ENCODE measurements at places on chromosomes 3 and 15.

DNA sequence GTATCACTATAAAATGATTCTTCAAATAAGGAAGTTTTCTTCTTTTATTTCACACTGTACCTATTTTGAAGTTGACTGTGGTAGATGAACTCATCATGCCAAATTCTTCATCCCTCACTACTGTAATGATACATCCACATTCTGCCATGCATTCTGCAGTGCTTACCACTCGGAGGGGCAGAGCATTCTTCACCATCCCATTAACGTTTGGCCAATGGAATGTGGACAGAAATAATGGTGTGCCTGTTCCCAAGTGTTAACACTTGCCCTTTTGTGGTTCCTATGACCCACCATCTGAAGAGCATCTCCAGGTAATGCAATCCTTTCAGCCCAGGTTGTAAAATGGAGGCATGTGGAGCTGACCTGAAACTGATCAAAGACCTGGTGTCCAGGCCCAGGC is 18.6 kb downstream of the GOLIM4 start:
- DNase-seq = no peak

GRCh38 chr3:66598168-66598567 is 97.3 kb upstream of the LRIG1 start:
- no peak for DNase-seq

DNA sequence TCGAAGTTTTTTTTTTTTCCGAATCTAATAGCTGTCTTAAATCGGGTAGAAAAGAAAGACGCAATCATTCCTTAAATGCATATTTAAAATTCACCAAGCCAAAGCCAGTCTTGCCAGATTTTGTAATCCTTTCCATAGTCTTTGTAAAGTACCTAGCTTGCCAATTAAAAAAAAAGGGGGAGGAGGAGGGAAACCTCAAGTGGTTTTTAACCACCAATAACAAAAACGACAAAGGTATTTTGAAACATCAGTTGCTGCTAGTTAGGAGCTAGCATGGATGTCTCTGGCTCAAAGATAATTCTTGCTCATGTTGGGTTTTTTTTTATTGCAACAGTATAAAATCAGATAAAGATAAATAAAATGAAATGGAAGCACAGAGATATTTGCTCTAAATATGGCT is 187.9 kb downstream of the MECOM start:
- DNase-seq = no peak

DNA sequence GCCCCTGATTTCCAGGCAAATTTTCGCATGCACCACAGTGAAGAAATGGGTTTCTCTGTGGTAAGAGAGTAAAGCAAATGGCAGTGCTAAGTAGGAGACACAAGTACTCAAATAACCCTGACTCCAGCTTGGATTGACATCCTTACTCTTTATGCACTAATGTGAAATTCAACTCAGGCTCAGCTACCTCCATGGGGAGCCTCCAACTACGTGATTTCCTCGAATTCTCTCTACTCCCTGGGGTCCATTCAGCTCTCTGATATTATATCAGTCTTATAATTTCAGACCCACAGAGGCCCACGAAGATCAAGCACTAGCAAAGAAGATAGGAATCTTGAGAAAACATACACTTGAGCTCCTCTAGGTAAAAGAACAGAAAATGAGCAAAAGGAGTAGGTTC is 407.6 kb upstream of the CCDC54 start:
- DNase-seq = no peak

GRCh38 chr15:69562116-69562515 is 109.5 kb downstream of the RPLP1 start:
- no peak for DNase-seq

- no peak for DNase-seq
Measured at GRCh38 chr3:73536952-73537351, 87.8 kb downstream of the PDZRN3 start.

- DNase-seq = no peak
Measured at GRCh38 chr3:27993051-27993450, 248.4 kb upstream of the CMC1 start.

DNA sequence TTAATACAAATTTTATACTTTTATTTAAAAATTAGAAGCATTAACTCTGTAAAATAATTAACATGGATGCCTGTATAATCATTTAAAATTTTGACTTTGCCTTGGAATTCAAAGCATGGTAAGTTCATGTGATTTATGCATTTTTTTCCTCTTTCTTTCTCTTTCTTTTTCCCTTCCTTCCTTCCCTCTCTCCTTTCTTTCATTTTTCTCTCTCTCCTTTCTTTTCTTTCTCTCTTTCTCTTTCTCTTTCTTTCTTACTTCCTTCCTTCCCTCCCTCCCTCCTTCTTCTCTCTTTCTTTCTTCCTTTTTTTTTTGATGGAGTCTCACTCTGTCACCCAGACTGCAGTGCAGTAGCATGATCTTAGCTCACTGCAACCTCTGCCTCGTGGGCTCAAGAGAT is 53.8 kb upstream of the P3H2 start:
- DNase-seq = no peak

DNA sequence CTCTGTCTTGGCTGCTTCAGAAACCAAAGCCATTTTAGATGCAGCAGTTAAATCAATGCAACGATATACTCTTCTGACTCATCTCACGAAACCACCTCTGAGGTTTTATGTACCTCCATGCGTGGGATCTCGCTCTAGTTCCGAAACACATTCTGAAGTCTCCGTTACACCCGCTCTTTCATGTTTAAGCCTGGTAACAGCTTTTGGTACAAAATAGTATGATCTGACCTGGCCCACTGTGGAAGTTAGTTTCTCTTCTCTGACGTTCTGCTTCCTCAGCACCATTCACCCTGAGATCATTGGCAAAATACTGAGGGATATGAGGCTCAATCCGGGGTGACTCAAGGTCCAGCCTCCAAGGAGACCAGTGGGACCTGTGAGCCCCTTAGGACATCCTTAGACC is 121.9 kb downstream of the TMEM266 start:
- peak; percentile 44 for DNase-seq

- no peak for DNase-seq
Measured at GRCh38 chr3:196638861-196639482, 522 bp upstream of the NRROS start.

DNA sequence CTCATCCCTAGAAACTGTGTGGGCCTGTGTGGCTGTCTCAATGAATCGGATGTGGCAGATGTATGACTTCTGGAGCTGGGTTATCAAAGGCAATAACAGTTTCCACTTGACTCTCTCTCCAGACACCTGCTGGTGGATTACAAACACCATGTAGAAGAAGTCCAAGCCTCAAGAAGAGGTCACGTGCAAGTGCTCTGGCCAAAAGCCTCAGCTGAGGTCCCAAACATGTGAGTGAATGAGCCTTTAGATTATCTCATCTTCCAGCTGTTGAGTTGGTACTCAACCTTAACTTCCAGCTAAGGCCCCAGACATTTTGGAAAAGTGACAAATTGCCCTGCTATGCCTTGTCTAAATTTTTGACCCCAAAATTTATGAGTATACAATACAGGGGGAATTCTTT is 42.7 kb upstream of the IL12A start:
- DNase-seq = no peak
